ENCODE measurements at places on chromosomes 16 and 17.

- H3K36me3 ChIP-seq, result no peaks in the 10 kb centered on the region
- no peak for DNase-seq
- no peaks in the 10 kb centered on the region for H3K4me1 ChIP-seq
- no peak overlapping the region for H3K27ac ChIP-seq
These were observed 6.9 kb downstream of the ZNF469 start for GRCh38 chr16:88389621-88390160.

- H3K36me3 ChIP-seq, result peaks cover 32% of the 10 kb centered on the region
- H3K4me1 ChIP-seq, result peaks cover 35% of the 10 kb centered on the region
These were observed 21.0 kb upstream of the ITGAX start for GRCh38 chr16:31333686-31334649.

DNA sequence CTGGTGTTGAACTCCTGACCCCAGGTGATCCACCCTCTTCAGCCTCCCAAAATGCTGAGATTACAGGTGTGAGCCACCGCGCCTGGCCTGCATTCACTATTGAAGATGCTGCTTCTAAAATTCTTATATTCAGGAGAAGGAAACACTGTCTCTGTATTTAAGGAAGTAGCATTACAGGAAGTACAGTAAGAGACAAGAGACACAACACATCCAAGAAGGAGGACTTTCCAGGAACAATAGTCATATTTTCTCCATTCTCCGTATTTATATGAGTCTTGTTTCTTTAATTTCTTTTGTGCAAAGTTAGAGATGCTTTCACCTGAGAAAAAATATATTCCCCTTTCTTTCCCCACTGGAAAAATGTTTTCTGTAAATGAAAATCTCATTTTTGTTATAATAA is 18.3 kb upstream of the ABCA3 start:
- no peak overlapping the region for H3K27ac ChIP-seq
- DNase-seq, result no peak
- no peak overlapping the region for H3K4me3 ChIP-seq
- no peaks in the 10 kb centered on the region for H3K4me1 ChIP-seq
- H3K36me3 ChIP-seq, result no peaks in the 10 kb centered on the region

- H3K4me3 ChIP-seq, result no peak overlapping the region
- no peak overlapping the region for H3K27ac ChIP-seq
- peaks cover 5% of the 10 kb centered on the region for H3K27me3 ChIP-seq
- no peak for DNase-seq
These were observed 4.7 kb upstream of the KRTAP3-1 start for GRCh38 chr17:41013606-41014005.

DNA sequence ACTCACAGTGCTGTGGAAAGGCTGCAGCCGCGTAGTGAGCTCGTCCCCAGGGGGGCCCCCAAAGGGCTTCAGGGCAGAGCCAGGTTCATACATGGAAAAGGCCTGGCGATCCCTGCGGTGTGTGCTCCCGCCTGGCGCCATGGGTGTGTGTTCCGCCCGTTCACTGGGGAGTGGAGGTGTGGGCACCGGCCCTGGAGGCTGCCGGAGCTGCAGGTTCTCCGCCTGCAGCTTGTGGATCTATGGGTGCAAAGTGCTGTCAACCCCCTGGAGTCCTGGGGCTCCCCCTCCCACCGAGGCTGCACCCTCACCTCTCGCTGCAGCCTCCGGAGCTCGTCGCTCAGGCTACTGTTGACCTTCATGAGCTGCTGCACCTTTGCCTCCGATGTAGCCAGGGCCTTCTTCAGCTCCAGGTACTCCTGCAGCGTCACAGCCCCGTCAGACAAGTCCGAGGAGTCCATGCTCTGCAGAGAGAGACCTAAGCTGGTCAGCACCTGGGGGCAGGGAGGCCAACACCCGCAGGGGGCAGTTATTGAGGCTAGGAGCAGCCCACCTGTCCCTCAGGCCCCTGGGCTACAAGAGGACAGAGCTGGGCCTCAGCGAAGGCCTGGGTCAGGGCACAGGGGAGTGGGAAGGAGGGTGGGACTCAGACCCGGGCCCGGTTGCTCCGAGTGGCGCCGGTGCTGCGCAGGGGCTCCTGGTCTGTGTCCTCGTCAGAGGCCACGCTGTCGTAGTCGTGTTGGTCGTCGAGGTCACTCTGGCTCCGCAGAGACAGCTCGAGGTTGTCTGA is 7.9 kb downstream of the TP53I13 start:
- DNase-seq, result no peak
- peaks cover 5% of the 10 kb centered on the region for H3K4me1 ChIP-seq
- no peaks in the 10 kb centered on the region for H3K27me3 ChIP-seq
- peaks cover 35% of the 10 kb centered on the region for H3K36me3 ChIP-seq

GRCh38 chr17:77881545-77881944 is 77.0 kb upstream of the TNRC6C start:
- peaks cover 9% of the 10 kb centered on the region for H3K27me3 ChIP-seq
- H3K27ac ChIP-seq, result peak overlapping the region; percentile 88
- H3K36me3 ChIP-seq, result no peaks in the 10 kb centered on the region
- H3K4me3 ChIP-seq, result peak overlapping the region; percentile 70
- peaks cover 50% of the 10 kb centered on the region for H3K4me1 ChIP-seq
- DNase-seq, result peak; percentile 89

- no peaks in the 10 kb centered on the region for H3K36me3 ChIP-seq
- H3K27ac ChIP-seq, result no peak overlapping the region
- H3K4me1 ChIP-seq, result no peaks in the 10 kb centered on the region
- DNase-seq, result no peak
These were observed 30.1 kb downstream of the FZD2 start for GRCh38 chr17:44587339-44587738.

DNA sequence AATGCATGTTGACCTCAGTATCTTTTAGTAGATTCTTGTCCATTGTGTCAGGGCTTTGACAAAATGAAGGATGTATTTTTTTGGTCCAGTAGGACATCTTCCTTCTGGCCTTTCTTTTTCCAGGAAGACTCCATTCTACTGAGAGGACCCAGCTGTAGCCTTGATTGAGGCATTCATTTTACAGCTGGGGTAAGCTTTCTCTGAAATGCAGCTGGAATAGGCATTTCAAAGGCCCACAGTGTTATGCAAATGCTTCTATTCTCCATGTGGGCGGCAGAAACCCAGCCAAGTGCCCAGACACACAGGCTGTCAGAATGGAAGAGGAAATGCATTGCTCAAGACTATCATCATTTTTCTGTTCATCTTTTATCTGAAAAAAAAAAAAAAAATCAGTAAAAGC is 629.0 kb upstream of the CDH8 start:
- DNase-seq, result no peak
- no peak overlapping the region for H3K4me3 ChIP-seq
- no peak overlapping the region for H3K27ac ChIP-seq
- H3K27me3 ChIP-seq, result no peaks in the 10 kb centered on the region

DNA sequence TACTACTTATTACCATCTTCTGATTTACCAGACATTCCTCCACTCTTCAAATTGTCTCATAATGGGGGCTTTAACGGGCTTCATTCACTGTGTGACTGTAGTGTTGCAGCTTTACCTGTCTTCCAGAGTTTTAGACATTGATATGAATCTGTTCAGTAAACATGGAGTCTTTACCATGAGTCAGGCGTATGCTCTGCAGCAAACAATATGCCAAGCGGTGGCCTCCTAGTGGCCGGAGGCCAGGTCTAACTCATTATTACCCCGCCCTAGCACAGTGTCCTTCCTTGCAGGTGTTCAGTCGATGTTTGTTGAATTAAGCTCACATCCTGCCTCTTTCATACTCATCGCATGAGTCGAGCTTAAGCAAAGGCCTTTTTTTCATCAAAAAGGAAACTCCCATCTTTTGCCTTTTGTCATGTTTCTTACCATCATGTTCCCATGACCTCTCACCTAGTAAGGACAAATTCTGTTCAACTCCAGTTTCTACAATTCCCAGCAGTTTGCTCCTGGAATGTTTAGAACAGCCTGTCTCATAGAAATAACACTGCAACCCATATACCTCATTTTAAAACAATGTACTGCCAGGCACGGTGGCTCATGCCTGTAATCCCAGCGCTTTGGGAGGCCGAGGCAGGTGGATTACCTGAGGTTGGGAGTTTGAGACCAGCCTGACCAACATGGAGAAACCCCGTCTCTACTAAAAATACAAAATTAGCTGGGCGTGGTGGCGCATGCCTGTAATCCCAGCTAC is 39.4 kb downstream of the TUBD1 start:
- H3K4me3 ChIP-seq, result no peak overlapping the region
- peaks cover 3% of the 10 kb centered on the region for H3K36me3 ChIP-seq
- peak overlapping the region; percentile 37 for H3K27ac ChIP-seq
- H3K27me3 ChIP-seq, result no peaks in the 10 kb centered on the region

DNA sequence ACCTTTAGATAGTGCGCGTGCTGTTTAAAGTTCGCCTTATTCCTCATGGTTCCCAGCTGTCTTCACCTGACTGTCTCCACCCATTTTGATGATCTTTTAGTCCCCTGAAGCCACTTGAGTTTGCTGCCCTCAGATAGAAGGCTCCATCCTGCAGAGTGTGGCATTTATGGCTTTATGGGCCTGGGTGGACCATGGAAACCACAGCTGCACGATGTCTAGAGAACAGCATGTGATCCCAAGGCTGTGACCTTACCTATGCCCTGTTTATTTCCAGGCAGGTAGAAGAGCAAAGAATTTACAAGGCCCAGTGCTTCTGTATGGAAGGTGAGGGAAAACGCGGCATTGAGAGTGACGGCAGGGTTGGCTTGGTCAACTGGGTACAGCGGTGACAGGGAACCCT is 356.9 kb downstream of the SLC39A11 start:
- no peaks in the 10 kb centered on the region for H3K27me3 ChIP-seq
- H3K36me3 ChIP-seq, result no peaks in the 10 kb centered on the region
- no peaks in the 10 kb centered on the region for H3K4me1 ChIP-seq
- DNase-seq, result no peak

DNA sequence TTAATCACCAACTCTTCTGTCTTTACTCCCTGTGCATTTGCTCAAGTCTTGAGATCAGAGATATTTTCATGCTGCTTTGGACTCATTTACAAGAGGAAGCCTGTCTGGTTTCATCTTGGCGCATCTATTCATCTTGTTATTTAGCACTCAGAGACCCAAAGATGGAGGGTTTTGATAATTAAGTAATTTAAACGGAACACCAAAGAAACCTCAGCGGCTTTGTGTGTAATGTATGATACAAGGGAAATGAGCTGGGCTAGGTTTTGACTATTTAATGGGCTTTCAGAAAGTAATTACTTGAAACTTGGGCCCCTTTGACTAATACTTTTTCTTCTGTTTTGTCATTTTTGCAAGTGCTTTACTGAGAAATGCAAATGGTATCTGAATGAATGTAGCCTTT is 66.2 kb upstream of the CACNG3 start:
- peak overlapping the region; percentile 87 for H3K27ac ChIP-seq
- H3K27me3 ChIP-seq, result no peaks in the 10 kb centered on the region
- peaks cover 53% of the 10 kb centered on the region for H3K4me1 ChIP-seq
- H3K36me3 ChIP-seq, result peaks cover 47% of the 10 kb centered on the region

GRCh38 chr17:33292201-33292980 is 704 bp downstream of the ASIC2 start:
- no peak overlapping the region for H3K4me3 ChIP-seq
- peaks cover 53% of the 10 kb centered on the region for H3K27me3 ChIP-seq
- H3K36me3 ChIP-seq, result no peaks in the 10 kb centered on the region
- DNase-seq, result no peak
- no peak overlapping the region for H3K27ac ChIP-seq
- H3K4me1 ChIP-seq, result peaks cover 12% of the 10 kb centered on the region

GRCh38 chr17:64732336-64733006 is 70.4 kb upstream of the SMURF2 start:
- H3K27me3 ChIP-seq, result no peaks in the 10 kb centered on the region
- no peaks in the 10 kb centered on the region for H3K36me3 ChIP-seq
- H3K27ac ChIP-seq, result no peak overlapping the region
- H3K4me1 ChIP-seq, result peaks cover 7% of the 10 kb centered on the region
- DNase-seq, result no peak

DNA sequence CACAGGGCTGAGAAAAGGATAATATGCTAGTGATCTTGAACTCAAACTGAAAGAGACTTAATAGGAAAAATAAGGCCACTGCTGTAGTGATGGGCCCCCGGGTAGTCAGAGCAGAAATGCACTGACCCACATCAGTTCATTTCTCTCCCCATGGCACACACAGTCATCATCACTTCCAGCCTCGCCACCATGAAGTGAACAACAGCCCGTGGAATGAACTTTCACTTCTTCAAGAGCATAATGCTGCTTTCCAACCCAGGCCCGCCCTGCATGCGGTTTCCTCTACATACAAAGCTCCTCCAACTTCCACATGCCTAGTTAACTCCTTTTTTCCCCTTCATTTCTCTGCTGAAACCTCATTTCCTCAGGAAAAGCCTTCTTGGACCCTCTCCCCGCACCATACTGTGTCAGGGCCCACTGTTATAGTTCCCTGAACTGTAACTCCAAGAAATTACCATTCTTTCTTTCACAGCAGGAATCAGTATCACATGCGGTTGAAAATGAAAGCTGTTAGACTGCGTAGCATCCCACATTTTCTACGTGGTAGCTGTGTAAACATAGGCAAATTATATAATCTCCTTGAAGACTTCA is 65.8 kb upstream of the SMIM36 start:
- H3K27me3 ChIP-seq, result peaks cover 17% of the 10 kb centered on the region
- H3K4me3 ChIP-seq, result no peak overlapping the region
- peaks cover 10% of the 10 kb centered on the region for H3K4me1 ChIP-seq

GRCh38 chr17:35185849-35186248 is 8.3 kb downstream of the SLC35G3 start:
- peaks cover 2% of the 10 kb centered on the region for H3K36me3 ChIP-seq
- no peak overlapping the region for H3K27ac ChIP-seq
- DNase-seq, result no peak
- peaks cover 27% of the 10 kb centered on the region for H3K4me1 ChIP-seq

GRCh38 chr17:36697903-36698530 is 96.6 kb downstream of the MRM1 start:
- no peak overlapping the region for H3K27ac ChIP-seq
- H3K4me1 ChIP-seq, result no peaks in the 10 kb centered on the region
- no peaks in the 10 kb centered on the region for H3K36me3 ChIP-seq
- no peak for DNase-seq
- peaks cover 37% of the 10 kb centered on the region for H3K27me3 ChIP-seq
- no peak overlapping the region for H3K4me3 ChIP-seq

DNA sequence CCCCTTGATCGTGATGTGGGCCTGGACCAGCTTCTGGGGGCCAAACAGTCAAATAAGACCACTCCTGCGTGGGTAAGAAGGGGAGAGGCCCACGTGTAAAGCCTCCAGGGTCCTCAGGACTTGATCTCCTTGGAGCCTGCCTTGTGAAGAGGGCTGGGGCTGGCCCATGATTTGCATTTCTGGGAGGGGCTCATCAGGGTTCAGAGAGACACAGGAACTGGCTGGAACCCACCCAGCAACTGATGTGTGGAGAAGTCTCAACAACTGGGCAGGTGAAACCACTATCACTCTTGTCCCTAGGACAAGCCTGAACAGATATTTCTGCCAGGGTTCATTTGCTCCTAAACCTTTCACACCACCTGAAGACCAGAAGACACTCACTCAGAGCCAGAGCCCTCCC is 214.7 kb downstream of the ZNF423 start:
- H3K36me3 ChIP-seq, result no peaks in the 10 kb centered on the region
- H3K27ac ChIP-seq, result no peak overlapping the region
- H3K4me1 ChIP-seq, result no peaks in the 10 kb centered on the region
- H3K4me3 ChIP-seq, result no peak overlapping the region
- H3K27me3 ChIP-seq, result no peaks in the 10 kb centered on the region
